Activated CD4-positive, alpha-beta T cell treated with anti-CD3 and anti-CD28 coated beads for 24 hours (primary cell): ENCODE measurements at places on chromosomes 5 and 9.

GRCh38 chr5:138469540-138470321 is 4.5 kb downstream of the EGR1 start:
- DNase-seq: no peak

DNA sequence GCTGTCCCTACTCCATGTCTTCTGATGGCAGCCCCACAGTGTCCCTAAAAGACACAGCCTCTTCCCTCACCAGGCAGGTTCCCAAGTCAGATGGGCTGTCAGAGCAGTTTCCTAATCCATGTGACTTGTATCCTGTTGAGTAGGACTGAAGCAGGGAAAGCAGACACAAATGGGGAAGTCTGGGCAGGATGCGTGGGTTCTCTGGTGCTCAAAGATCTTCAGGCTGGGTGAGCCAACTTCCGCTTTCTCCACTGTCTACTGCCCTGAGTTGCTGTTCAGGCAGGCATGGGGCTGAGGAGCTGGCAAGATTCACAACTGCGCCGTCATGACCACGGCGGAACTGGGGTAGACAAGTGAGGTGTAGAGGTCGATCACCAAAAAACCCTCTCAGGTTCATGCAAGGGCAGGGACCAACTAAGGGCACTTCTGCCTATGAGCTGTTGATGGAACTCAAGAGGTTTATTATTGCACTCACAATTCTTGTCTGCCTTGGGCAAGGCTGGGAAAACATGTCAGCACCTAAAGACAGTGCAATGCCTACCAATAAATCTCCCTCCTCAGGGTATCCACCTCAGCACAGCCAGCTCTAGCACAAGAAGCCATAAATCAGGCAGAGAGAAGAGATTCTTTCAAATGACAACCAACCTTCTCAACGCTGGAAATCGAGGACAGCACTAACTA is 83.4 kb downstream of the RAPGEF1 start:
- no peak for DNase-seq

DNA sequence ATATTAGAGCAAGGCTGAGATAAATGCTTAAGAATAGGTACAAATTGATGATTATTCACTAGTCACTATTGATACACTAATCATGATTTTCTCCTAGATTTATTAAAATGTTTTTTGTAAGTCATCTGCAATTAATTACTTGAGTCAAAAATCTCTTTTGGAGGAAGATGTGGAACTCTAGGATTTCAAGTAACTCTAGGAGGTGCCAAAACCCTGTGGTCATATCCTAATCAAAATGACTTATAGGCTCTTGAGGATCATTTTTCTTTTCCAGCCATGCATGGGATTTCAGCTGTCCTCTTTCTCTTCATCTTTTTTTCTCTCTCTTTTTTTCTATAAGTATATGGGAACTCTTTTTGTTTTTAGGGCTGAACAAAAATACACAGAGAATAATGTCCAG is 141.8 kb upstream of the CD180 start:
- no peak for DNase-seq

- no peak for DNase-seq
Observed at GRCh38 chr5:137658324-137658723, 77.6 kb downstream of the KLHL3 start.

- no peak for DNase-seq
Observed at GRCh38 chr5:44001675-44002380, 387.4 kb downstream of the FGF10 start.

DNA sequence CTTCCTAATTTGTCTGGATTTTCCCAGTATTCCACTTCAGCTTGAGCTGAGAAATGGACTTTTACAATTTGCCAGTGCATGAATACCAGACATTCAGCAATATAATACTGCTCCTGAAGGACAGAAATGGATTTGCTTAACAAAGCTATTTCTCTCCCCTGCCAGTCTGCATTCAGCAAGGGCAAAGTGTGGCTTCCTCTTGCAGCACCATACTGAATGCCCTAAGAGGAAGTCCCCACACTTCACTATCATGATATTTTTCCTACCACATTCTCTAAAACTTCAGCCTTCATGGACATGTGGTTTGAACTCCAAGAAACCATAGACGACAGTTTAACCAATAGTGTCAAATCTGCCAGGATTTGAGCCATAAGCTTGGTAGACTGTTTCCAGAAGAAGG is 19.8 kb upstream of the TLE4 start:
- no peak for DNase-seq

DNA sequence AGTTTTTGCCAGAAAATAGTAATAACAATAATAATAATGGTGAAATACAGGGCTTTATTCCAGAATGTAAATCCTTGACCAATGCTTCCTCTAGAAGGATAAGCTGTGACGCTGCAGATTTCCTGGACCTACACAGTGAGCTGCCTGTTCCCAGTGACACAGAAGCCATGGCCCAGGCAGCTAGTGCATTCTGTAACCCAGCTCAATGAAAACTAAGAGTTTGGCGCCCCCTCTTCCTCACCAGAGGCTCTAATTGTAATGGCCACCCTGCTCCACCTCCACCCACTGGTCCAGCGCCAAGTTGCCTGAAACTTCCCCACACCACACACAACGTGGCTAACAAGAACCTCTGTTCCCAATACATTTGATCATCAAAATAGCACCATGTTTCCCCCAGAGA is 248.1 kb downstream of the CETN3 start:
- no peak for DNase-seq

- no peak for DNase-seq
Observed at GRCh38 chr9:122754825-122755224, 12.7 kb downstream of the OR1L6 start.

GRCh38 chr9:37281541-37281940 is 141.0 kb upstream of the GRHPR start:
- DNase-seq: no peak

GRCh38 chr5:143434261-143435209 is 31.0 kb upstream of the NR3C1 start:
- no peak for DNase-seq

DNA sequence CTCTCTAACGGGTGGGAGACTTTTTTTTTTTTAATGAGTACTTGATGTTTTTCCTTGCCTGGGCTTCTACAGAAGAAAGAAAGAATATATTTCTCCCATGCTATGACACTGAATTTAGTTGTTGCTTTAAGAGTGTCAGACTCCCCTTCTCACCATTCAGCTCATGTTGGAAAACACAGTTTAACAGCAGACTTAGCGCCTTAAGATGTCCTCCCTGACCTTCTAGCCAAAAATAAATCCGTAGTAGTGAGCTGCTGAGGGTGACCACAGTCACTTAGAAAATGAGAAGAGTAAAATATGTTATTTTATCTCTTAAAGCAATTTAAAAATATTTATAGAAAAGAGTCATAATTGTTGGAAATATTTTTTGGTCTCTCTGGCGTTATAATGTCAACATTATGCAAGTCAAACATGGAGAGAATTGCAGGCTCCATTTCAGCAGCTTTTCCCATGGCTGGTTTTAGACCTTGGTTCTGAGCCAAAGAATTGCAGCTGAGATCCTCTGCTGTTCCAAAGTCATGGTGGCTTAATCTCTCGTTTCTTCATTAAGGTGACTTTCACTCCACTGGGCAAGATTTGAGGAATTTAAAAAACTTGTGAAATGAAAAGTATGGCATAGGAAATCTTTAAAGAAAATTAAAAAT is 143.5 kb downstream of the GHR start:
- no peak for DNase-seq

DNA sequence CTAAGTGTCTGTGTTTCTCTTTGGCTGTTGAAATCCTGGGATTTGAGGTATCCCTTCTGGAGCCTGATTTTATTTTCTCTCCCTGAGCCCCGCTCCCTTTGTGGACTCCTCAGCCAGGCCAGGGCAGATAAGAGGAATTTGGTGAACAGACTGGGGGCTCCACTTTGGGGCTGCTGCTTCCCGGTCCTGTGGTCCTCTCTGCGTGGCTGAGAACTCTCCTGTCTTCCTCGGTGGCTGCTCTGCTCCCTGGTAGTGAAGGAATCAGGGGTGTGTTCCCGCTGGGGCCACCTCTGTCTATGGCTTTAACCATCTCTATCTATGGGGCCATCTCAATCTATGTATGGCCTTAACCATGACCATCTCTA is 71.7 kb upstream of the SH3PXD2B start:
- DNase-seq: no peak

DNA sequence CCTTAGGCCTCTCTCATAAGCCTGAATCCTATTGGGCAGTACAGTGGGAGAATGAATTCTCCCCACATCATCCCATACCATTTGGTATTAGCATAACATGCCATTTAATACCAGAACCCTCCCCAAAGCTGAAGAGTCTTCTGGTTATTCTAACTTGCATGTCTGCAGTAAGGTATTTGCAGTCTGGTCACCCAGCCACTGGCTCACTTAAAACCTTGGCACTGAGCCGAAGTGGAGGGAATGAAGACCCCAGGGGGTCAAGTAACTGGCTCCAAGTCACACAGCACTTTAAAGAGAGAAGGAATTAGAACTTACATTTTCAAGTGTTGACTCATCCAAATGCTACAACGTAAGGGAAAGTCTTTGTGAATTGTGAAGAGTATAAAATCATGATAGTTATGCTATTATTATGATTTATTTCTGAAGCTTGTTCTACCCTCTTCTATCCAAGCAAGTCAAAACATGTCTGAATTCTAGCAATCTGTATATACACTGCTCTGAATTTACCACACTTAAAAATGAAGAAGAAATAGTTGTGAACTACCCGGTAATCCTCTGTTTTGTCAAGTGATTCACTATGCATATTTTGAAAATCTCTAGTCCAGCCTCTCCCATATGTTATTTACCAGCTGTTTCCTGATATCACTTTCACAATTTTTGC is 28.5 kb downstream of the GLRA1 start:
- DNase-seq: no peak

DNA sequence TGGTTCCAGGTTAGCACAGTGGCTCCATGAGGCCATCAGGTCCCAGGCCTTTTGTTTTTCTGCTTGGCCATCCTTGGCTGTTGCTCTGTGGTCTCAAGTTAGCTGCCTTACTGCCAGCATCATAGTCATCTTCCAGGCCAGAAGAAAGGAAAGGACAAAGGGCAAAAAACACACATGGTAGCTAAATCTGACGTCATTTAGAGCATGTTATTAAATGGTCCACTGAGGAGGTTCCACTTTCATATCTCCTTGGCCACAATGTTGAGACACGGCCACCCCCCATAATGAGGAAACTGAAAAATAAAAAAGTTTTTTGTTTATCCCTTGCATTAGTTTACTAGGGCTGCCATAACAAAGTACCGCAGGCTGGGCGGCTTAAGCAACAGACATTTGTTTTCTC is 106.4 kb upstream of the NIPBL start:
- no peak for DNase-seq

GRCh38 chr5:120228262-120229031 is 235.7 kb upstream of the PRR16 start:
- DNase-seq: no peak

DNA sequence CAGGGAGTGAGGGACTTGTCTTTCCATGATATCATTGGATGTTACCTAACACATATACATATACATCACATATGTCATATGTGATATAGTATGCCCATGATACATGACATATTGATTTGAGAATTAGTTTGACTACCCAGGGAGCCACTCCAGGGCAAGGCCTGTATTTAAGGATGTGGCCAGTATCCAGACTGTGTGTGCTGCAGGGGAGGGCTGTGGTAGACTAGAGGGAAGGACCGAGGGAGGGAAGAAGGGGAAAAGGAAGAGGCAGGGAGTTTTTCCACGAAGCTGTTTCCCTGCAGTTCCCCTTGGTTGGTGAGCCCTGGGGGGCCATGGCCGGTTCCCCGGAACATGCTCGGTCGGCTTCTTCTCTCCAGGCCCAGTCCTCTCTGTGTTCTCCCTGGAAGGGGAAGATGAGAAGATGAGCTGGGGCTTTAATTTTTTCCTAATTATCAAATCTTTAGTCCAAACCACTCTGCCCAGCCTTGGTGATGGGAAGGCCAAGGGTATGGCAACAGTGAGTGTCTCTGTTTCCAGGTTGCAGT is 48.7 kb downstream of the NSUN2 start:
- DNase-seq: no peak
